ENCODE measurements at places on chromosomes 4 and X.

GRCh38 chr4:158996669-158997074 is 106.2 kb upstream of the RAPGEF2 start:
- DNase-seq = no peak

GRCh38 chrX:6718766-6719165 is 183.8 kb upstream of the VCX3A start:
- DNase-seq = no peak

GRCh38 chr4:88062311-88062710 is 54.9 kb downstream of the PKD2 start:
- no peak for DNase-seq

GRCh38 chr4:68606240-68606639 is 30.1 kb upstream of the UGT2B17 start:
- DNase-seq = no peak

- no peak for DNase-seq
These were observed at the start of gene GBA3 for GRCh38 chr4:22692736-22693135. Gene GBA3 (plus strand): TSS chr4:22692937.

DNA sequence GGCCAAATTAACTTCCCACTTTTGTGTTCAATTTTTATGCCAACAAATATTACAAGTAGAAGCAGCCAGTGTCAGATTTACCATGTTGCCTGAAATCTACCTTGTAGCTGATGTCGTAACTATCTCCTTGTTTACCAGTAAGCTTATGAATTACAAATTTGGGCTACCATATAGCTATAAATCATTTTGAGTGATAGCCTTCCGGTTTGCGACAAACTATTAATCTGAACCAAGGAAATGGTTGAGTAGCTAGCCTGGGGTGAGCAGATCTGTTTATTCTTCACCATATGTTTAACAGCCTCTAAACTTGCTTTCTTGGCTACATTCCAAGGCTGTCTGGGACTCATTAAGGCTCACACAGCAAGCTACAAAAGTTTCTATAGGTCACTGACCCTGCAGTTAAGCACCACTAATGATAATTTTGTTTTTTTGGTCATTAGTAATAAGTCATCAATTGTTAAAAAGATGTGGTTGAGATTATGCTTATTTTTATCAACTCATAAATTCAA is 218.7 kb upstream of the SPOCK3 start:
- DNase-seq = no peak

GRCh38 chr4:1192091-1192492 is 19.7 kb upstream of the SPON2 start:
- DNase-seq = no peak
